Large intestine (tissue), 12 donors: ENCODE measurements at places on chromosomes 6 and 20.

GRCh38 chr6:90701146-90701781 lies 114.4 kb upstream of the MAP3K7 start:
- peak; percentile 17 for DNase-seq

DNA sequence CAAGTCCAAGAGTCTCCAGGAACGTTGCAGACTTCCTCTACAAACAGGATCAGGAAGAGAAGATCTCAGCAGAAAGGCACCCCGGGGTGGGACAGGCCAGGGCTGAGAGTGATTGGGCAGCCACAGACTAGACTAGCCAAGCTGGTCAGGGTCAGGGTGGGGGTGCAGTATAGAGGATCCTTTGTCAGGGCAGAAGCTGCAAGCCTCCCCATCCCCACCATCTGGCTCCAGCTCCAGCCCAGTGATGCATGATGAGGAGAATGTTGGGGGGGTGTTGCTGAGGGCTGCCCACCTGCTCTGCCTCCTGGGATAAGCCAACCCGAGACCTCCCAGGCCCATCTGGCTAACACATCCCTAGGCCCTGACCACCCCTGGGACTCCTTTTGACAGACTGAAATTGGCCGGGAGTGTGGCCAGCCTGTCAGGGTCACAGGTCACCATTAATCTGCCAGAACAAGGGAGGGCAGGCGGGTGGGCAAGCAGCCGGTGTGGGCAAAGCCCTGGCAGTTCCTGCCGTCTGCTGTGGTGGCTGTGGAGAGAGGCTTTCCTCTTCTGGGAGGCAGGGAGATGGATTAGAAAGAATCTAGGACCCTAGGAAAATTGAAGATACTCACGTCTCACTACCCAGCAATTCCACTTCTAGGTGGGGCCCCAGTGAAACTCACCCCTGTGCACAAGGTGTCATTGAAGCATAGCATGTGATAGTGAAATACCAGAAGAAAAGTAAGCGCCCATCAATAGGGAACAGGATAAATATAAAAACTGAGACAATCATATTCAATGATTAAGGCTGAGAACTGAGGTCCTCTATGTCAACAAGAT lies 22.1 kb upstream of the SNTA1 start:
- DNase-seq: peak; percentile 75

GRCh38 chr20:34985461-34986310 lies 30.0 kb downstream of the MYH7B start:
- DNase-seq: no peak

- DNase-seq: no peak
These were observed 27.7 kb upstream of the MPC1 start for GRCh38 chr6:166410426-166410935.

- DNase-seq: no peak
These were observed 11.6 kb upstream of the NTSR1 start for GRCh38 chr20:62696989-62697388.

GRCh38 chr6:168524571-168525001 lies 83.6 kb downstream of the SMOC2 start:
- DNase-seq: no peak

GRCh38 chr20:22464312-22465003 lies 119.9 kb downstream of the FOXA2 start:
- DNase-seq: no peak
